T-helper 2 cell treated with Interferon-gamma antibody and Interleukin-4, amounts not matched to agents 100 ng/mL and 5 ng/mL, for 36 hours (primary cell): ENCODE measurements at places on chromosomes 6 and 20. TPM values are rescaled to one million over a fixed set of nuclear protein-coding genes. Genes with fewer than 3 reads are reported as not detected.

MMP24 gene
- total RNA-seq, result not detected in 2 replicates

CDSN gene
- total RNA-seq, result not detected in 2 replicates

FAM209A gene
- 1.5 and 1.6 TPM in 2 replicates for total RNA-seq

NPBWR2 gene
- not detected in 2 replicates for total RNA-seq

PMEPA1 gene
- total RNA-seq, result 0.14 and 0.25 TPM in 2 replicates

SIRPD gene
- total RNA-seq, result 0.20 and 0.23 TPM in 2 replicates

SLC17A2 gene
- not detected in 2 replicates for total RNA-seq

CNKSR3 gene
- not detected in 2 replicates for total RNA-seq

PRRT1 gene
- not detected in 2 replicates for total RNA-seq

TINAG gene
- not detected in 2 replicates for total RNA-seq

LAMA2 gene
- total RNA-seq, result 0.27 and 1.4 TPM in 2 replicates

CPNE5 gene
- total RNA-seq, result 2.2 and 2.5 TPM in 2 replicates

HNF4A gene
- total RNA-seq, result not detected in 2 replicates

HDGFL1 gene
- not detected in 2 replicates for total RNA-seq

PAX1 gene
- total RNA-seq, result not detected in 2 replicates

LPIN3 gene
- total RNA-seq, result 1.2 and 1.5 TPM in 2 replicates

MUC21 gene
- not detected in 2 replicates for total RNA-seq

DPPA5 gene
- not detected in 2 replicates for total RNA-seq

RBL1 gene
- 52.1 and 53.7 TPM in 2 replicates for total RNA-seq

SPDEF gene
- total RNA-seq, result 0.18 TPM in 1 of 2 replicates, not detected in the other

FAXC gene
- 0.23 TPM in 1 of 2 replicates, not detected in the other for total RNA-seq

RHAG gene
- total RNA-seq, result not detected in 2 replicates

CENPW gene
- total RNA-seq, result 57.9 and 60.6 TPM in 2 replicates

ZKSCAN3 gene
- 5.2 and 5.5 TPM in 2 replicates for total RNA-seq

RCAN2 gene
- total RNA-seq, result 0.14 TPM in 1 of 2 replicates, not detected in the other

RNF182 gene
- not detected in 2 replicates for total RNA-seq

TAGAP gene
- total RNA-seq, result 45.6 and 51.2 TPM in 2 replicates

CABLES2 gene
- 21.9 and 22.0 TPM in 2 replicates for total RNA-seq

FKBP1C gene
- total RNA-seq, result 1.9 and 3.1 TPM in 2 replicates

RBPJL gene
- not detected in 2 replicates for total RNA-seq

RIPOR2 gene
- 182 and 188 TPM in 2 replicates for total RNA-seq

TMEM74B gene
- total RNA-seq, result 0.09 TPM in 1 of 2 replicates, not detected in the other

PBOV1 gene
- total RNA-seq, result not detected in 2 replicates

TSPO2 gene
- not detected in 2 replicates for total RNA-seq

ADAM33 gene
- total RNA-seq, result not detected in 2 replicates

PSMB8 gene
- 448 and 470 TPM in 2 replicates for total RNA-seq

HSPA1L gene
- total RNA-seq, result 2.6 and 2.8 TPM in 2 replicates

BMP6 gene
- not detected in 2 replicates for total RNA-seq
